ENCODE measurements at places on chromosomes 3 and 15.
A peak's percentile ranks its signal among the peaks of the same experiment; 100 is the strongest.

DNA sequence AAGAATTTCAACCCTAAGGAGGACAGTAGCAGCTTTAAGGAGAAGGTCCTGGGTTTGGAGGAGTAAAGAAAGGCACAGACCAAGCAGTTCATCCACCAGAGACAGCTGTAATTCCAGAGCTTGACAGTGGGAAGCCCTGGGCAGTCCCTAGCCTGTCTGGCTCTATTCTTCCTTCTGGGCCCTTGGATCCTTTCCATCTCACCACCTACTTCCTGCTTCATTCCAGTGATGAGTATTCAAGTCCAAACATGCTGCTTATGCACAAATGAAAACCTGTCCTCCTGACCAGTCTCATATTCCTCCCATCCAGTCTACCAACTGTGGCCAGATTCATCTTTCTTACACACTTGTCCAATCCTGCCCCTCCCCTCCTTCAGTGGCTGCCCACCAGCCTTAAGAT lies 171.4 kb downstream of the CNTN3 start:
- DNase-seq: no peak

- no peak for DNase-seq
Observed at GRCh38 chr3:149497966-149498670, 23.6 kb downstream of the TM4SF4 start.

DNA sequence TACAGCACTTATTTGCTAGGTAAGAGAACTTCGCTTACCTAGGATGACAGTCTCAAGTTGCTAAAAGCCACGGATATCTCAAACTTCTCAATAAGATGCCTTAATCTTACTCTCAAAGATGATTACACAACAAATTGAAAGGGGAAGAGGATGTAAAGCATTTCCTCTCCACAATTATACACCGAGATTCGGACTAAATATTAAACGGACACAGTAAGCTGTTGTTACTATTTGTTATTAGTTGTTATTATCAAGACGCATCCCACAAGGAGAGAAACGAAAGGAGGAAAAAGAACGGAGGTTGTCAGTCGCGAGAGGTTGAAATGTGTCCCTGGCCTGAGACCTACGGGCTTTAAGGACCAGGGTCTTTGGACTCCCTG lies 660 bp downstream of the ZNF106 start:
- peak; percentile 27 for DNase-seq

DNA sequence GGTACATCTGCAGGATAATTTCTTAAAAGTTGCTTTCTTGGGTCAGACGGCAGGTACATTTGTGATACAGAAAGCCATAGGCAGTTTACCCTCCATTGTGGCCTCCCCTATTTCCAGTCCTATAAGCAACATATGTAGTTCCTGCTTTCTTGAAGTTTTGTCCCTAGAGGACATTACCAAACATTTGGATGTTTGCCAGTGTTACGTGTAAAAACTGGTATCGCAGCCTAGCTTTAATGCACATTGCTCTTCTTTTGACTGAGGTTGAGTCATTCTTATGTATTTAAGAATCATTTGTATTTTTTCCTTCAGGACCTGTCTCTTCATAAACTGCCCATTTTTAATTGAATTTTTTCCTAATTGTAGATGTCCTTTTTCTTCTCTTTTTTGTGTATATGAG lies 114.3 kb downstream of the DIPK2A start:
- DNase-seq: no peak

GRCh38 chr3:188417271-188417696 lies 263.3 kb downstream of the LPP start:
- DNase-seq: no peak

DNA sequence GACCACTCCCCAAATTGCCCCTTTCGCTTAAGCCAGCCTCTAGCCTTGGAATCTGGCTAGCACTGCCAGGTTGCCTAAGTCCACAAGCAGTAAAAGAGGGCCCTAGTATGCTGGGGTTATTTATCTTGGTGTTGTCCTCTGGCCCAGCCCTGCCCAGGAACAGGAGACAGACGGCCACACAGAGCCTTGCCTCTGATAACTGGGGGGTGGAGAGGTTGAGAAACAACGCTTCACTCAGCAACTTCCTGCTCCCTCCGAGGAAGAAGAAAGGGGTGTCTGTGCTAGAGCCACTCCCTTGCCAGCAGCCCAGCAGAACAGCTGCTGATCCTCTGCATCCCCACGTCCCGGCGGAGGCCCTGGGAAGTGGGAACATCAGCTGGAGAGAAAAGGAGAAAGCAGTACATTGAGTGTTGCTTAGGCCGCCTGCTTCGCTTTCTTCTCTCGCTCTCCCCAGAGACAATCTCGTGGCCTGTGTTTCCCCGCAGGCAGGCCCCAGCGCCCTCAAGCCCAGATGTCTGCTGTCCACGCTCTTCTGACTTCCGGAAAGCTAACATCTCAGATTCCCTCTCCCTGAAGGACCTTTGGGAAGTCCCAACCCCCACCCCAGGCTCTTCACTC lies 22.6 kb upstream of the C3orf70 start:
- peak; percentile 28 for DNase-seq

DNA sequence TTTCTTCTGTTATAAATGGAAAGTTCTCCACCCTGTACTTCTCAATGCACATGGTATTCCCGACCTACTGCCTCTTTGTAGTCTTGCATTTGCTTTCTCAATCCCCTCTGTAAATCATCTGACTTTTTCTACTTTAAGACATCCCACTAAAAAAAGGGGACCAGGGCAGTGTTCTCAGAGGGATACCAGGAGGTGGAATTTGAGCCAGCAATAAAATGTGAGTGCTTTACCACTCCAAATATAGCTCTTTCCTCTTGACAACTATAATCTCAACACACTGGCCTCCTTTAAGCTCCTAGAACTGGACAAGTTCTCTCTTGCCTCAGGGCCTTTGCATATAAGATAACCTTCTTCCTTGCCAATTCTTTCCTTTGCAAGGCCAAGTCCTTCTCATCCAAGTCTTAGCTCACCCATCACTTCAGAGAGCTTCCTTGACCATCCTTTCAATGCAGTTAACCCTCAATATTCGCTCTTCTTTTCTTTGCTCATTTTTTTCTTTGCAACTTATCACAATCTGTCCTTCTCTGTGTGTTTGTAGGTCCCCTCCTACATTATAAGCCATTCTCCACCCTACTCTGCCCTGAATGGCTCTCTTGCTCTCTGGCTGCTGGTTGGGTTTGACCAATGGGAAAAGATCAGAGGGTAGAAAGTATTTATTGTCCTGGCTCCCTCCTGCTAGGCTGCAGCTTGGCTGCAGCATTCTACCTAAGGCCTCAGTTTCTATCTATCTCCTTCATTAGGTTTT lies 93.4 kb downstream of the PRICKLE2 start:
- DNase-seq: no peak

DNA sequence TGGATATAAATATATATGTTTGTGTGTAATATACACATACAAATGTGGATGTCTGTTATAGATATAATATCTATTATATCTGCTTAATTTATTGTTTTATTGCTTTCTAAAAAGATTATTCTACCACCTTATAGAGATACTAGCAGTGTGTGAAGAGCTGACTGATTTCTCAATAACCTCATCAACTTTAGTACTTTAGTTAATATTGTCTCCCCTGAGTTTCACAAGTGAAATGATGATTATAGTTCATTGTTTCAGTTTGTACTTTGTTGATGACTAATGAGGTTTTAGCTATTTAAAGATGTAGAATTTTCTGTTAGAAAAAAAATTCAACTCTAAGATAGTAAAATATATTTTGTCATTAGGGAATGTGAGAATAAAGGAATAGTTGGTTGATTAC lies 11.4 kb downstream of the RSRC1 start:
- DNase-seq: no peak

DNA sequence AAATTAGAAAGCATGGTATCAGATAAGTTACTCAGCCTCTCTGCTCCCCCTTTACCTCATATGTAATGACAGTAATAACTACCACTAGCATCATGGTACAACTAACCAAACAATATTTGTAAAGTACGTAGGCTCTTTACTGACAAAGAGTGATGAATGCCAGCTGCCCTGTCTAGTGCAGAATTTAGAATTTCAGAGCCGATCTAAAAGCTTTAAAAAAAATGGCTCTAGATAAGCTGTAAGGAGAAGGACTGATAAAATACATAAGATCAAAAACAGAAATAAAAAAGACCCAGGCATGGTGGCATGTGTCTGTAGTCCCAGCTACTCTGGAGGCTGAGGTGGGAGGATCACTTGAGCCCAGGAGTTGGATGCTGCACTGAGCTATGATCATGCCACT lies 424.1 kb downstream of the MAGI1 start:
- no peak for DNase-seq

Measured in frontal cortex (tissue), 4 donors.